ENCODE measurements at places on chromosomes 1 and 21.

DNA sequence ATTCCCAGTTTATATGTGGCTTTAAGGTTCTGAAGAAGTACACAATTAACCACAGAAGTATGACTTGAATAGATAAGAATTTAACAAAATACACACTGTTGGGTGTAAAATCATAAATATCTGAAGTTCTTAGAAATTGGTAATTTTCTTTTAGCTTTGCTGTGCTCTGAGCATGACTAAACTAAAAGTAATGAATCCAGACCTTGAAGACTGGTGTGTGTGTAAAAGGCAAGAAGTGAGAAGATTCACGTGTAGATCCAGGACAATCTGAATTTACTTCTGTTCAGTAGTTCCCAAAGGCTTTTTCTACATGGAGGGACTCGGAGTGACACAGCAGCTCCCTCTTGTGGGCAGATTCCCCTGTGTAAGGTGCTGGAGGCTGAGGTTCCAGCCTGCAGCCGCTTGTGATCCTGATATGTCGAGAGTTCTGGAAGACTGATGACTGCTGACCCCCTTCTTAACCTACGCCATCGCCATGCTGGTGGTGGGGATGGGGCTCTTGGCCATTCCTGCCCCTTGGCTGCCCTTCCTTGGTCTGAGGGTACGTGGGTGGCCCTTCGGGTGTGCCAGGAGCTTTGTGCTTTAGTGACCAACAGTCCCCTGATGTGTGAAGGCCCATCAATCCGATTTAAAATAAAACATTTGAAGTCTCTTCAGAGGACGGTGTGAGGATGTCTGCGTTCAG is 62.7 kb downstream of the ADARB1 start:
- peak; percentile 35 for DNase-seq

GRCh38 chr1:82034812-82035211 is 234.1 kb downstream of the ADGRL2 start:
- DNase-seq: no peak

- DNase-seq: no peak
Measured at GRCh38 chr1:153001382-153001781, at the start of gene SPRR3. SPRR3 (plus strand) TSS chr1:153001749; CDS start chr1:153003021, 1,272 bp downstream.

DNA sequence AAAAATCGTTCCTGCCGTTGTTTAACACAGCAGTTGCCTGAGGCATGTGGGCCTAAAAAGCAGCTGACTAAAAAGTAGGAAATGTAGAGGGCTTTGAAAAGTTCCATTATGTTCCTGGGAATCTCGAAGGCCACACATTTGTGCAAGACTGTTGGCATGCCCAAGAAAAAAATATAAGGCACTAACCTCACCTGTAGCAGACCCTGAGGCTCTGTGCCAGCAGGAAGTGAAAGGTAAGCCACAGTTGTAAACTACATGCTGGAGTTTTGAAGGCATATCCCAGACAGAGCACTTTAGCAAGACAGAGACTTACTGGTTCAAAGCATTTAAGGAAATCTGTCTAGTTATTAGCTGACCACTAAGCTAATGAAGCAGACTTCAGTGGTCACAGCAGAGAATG is 52.7 kb downstream of the TRMT1L start:
- no peak for DNase-seq

- no peak for DNase-seq
Measured at GRCh38 chr1:248884632-248885295, 21.3 kb upstream of the PGBD2 start.

- DNase-seq: no peak
Measured at GRCh38 chr1:212215910-212216309, 69.3 kb upstream of the PPP2R5A start.
